Esophagus mucosa (tissue), 1 donor: ENCODE measurements at places on chromosomes 3 and 15.

DNA sequence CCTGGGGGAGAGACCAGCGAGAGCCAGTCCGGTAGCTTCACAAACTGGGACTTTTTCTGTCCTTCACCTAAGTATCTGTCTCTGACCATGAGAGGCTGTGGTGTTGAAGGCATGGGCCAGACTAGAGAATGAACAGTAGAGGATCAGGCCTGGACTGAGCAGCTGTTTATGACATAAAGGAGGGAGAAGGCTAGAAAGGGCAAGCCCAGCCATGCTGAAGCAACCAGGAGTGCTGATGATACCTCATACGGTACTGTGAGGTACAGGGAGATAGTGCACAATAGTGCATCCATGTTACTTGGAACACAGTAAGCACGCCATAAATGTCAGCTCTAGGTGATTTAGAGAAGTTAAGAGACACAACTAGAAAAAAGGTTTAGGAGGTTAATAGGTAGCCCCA, 22.6 kb upstream of the TIMP4 start:
- peak; percentile 13 for ATAC-seq

DNA sequence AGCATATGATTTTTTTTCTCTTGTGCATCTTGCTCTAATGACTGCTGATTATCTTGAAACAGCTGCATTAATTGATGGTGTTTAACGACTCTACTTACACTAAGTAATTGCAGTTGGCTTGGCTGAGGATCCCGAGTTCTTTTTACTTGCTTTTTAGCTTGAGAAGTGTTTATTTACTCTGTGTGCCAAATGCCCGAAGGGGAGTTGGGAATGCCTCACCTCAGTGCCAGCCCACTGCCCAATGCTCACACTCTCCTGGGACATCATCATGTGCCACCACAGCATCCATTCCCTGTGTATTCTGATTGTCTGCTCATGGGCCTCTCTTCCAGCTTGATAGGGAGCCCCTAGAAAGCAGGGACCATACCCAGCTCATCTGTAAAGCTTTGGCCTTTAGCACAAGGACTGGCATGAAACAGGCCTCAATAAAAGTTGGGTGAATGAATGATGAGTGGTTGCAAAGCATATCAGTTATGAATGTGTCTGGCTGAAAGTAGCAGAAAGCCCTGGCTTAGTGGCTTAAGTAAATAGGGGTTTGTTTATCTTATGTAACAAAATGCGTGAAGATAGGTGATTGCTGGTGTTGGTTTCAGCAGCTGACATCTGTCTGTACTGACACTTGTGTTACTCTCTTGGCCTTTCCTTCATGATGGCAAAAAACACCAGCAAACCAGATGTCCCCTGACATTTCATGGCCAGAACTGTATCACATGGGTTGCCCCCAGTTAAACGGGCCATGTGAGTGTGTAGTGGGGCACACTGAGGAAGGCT, 8.1 kb downstream of the PXYLP1 start:
- no peak for ATAC-seq

GRCh38 chr15:70087708-70088352, 9.9 kb downstream of the TLE3 start:
- no peak for ATAC-seq

DNA sequence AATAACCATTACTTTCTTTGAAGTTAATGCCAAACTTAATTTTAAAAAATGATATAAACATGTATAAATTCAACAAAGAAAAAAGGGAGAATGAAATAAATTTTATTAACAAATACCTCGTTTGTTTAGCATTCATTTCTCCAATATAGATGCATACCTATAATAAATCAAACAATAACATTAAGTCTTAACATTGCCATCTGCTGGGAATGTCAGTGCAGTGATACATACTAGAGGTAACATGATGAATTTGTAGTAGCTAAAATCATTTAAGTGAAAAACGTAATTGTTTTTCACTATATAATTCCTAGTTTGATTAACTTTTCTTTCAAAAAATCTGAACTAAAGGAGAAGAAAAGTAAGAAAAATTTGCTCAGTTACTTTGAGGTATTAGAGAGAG, 340.2 kb upstream of the CBLB start:
- ATAC-seq = no peak

DNA sequence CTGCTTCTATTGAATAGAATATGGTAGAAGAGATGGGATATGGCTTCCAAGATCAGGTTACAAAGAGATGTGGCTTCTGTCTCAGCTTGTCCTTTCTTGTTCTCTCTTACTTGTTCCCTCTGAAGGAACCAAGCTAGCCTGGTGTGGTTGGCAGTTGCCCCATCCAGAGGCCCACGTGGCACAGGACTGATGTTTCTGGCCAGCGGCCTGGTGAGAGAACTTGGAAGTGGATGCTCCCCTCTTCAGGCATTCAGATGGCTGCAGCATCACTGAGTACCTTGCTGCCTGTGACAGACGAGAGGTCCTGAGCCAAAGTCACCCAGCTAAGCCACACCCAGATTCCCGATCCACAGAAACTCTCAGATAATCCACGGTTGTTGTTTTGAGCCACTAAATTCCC, 183.6 kb downstream of the NSMCE3 start:
- no peak for ATAC-seq

- ATAC-seq = no peak
Observed at GRCh38 chr3:174193604-174194003, 665.5 kb upstream of the NAALADL2 start.

DNA sequence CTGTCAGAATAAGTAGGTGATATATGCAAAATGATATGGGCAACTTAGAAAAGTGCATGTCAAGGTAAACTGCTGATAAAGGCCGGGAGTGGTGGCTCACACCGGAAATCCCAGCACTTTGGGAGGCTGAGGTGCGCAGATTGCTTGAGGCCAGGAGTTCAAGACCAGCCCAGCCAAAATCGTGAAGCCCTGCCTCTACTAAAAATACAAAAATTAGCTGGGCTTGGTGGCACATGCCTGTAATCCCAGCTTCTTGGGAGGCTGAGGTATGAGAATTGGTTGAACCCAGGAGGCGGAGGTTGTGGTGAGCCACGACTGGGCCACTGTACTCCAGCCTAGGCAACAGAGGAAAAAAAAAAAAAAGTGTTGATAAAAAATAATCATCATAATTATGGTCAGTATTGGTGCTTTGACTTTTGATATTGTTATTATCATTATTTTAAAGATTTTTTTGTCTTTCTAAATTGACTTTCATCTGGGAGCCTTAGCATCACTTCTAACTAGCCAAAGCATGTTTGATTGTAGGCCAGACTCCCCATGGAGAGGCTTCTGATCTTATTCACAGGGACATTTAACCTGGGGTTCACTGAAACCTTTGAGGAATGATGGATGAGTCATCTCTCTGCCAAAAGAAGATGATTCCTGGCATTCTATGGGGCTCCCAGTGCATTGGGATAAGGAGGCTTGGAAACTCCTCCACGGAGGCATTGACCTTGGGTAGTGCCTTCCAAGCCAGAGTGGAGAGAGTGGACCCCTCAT, 5.6 kb downstream of the ZBTB38 start:
- ATAC-seq = no peak

DNA sequence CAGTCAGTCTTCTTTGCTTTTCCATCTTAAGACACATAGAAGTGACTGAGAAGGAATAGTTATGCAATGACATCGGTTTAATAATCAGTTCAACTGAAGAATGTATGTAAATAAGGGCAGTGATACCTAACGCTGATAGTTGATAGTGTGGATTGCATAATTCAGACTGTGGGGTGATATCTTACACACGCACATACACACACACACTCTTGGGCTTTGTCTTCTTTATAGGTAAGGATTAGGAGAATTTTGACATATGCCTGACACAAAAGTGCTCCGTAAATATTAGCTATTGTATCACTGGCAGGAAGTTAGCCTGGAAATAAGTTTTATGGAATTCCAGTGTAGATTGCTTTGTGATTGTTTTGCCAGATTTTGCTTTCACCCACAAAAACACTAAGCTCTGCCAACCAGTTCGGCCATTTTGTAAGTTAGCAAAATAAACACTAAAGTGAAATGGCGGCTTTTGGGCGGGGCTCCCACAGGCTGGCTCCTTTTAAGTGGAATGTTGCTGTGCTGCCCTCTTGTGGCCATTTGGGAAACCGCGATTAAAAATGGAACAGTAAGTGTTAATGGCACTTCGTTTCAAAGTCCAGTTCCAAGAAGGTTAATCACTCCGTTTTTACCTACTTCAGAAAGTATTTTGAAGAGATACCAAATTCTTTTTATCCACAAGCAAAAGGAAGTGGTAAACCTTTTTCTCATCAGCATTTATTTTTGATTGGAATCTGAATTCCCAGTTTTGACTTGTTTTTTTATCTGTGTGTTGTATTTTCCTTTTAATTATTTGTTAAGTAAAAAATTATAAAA, 17.7 kb downstream of the CHD2 start:
- ATAC-seq = peak; percentile 49

GRCh38 chr3:183210862-183211341, 42.2 kb upstream of the B3GNT5 start:
- ATAC-seq = peak; percentile 71

- ATAC-seq = no peak
Observed at GRCh38 chr3:159634483-159634882, 354.2 kb upstream of the IL12A start.

GRCh38 chr15:39564972-39565665, 15.8 kb upstream of the THBS1 start:
- ATAC-seq = no peak

DNA sequence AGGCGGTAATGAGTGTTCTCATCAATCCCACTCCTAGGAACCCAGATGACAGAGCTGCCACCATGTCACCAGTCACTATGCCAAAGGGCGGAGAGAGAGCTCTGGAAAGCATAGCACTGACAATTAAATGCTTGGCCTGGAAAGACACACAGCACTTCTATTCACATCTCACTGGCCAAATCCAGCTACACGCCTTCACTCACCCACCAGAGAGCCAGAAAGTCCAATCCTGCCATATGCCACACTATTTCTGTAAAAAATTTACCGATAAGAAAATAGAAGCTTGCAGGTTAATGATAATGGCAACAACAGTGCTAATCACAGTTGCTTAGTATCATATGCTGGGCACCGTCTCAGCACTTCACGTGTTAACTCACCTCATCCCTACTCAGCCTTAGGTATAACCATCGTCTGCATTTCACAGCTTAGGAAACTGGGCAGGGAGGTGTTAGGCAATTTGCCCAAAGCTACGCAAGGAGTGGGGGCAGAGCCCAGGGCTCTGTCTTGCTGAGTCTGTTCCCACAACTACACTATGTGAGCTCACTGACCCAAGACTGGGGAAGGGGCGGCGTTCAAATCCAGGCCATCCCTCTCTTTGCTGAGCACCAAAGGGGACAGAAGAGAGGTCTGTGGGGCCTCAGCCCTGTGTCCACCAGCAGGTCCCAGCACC, 16.5 kb downstream of the KLHL25 start:
- ATAC-seq = peak; percentile 14
